ENCODE measurements at places on chromosomes 16 and 17.

DNA sequence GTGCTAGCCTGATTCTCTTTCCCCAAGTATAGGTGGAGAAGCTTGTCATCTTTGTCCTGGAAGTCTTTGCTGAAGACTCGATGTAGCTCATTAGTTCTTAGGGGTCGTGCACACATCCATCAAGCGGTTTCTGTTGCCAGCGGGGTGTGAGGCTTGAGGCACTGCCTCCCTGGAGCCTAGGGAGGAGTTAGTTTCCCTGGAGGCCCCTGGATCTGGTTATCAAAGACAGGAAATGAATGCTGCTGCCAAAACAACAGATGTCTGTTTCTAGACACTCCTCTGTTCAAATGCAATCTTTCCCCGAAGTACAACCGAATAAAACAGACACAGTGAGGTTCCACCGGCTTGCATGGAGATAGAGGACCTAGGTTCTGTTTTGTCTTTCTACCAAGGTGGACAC, 17.5 kb downstream of the HS3ST4 start:
- H3K36me3 ChIP-seq: no peaks in the 10 kb centered on the region
- DNase-seq: no peak
- no peak overlapping the region for H3K27ac ChIP-seq
- H3K4me1 ChIP-seq: no peaks in the 10 kb centered on the region

DNA sequence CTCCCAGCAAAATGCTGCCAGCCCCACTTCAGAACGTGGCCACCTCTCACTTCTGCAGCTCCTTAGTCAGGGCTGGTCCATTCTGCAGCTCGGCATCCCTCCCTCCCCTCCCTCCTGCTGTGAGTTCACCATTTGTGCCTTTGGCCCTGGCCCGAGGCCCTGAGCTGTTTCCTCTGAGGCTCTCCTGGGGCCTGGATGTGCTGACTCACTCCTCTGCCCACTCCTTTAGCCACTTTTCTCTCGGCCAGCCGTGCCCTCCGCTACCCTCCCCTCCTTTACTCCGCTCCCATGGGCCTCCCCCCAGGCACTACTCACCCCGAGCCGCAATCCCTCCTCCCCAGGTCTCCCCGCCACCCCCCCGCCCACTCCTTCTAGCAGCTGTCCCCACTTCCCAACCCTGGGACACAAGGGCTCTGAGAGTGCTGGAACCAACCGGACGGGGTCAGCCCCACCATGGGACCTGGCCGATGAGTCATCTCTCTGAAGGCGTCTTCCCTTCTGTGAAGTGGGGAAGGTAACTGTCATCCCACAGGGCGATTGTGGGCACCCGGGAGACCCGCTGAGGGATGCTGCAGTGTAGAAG, 11.5 kb downstream of the KCNG4 start:
- H3K36me3 ChIP-seq: no peaks in the 10 kb centered on the region
- H3K4me3 ChIP-seq: no peak overlapping the region
- H3K27me3 ChIP-seq: no peaks in the 10 kb centered on the region
- peak overlapping the region; percentile 52 for H3K27ac ChIP-seq

- H3K36me3 ChIP-seq: peaks cover 19% of the 10 kb centered on the region
- peak overlapping the region; percentile 62 for H3K4me3 ChIP-seq
- DNase-seq: peak; percentile 36
- peak overlapping the region; percentile 71 for H3K27ac ChIP-seq
- no peaks in the 10 kb centered on the region for H3K27me3 ChIP-seq
Measured at GRCh38 chr17:1710807-1711553, 803 bp upstream of the TLCD2 start.

GRCh38 chr16:12494661-12495060, 309.0 kb downstream of the CPPED1 start:
- H3K36me3 ChIP-seq: no peaks in the 10 kb centered on the region
- H3K4me3 ChIP-seq: no peak overlapping the region
- H3K27me3 ChIP-seq: no peaks in the 10 kb centered on the region

GRCh38 chr16:88442383-88442726, 10.7 kb upstream of the ZFPM1 start:
- H3K27me3 ChIP-seq: no peaks in the 10 kb centered on the region
- H3K27ac ChIP-seq: no peak overlapping the region
- H3K4me1 ChIP-seq: peaks cover 10% of the 10 kb centered on the region
- H3K36me3 ChIP-seq: no peaks in the 10 kb centered on the region
- no peak for DNase-seq

DNA sequence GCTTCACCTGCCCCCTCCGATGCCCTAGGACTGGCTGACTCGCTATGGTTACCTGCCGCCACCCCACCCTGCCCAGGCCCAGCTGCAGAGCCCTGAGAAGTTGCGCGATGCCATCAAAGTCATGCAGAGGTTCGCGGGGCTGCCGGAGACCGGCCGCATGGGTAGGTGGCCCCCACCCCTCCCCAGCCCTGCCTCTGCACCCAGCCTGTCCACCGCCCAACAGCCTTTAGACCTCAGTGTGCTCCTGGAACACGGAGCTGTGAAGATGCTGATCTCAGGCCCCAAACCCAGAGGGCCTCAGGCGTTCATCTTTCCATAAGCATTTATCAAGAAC, 993 bp downstream of the MMP25 start:
- no peak for DNase-seq
- no peak overlapping the region for H3K27ac ChIP-seq
- no peaks in the 10 kb centered on the region for H3K36me3 ChIP-seq
- H3K4me3 ChIP-seq: no peak overlapping the region

- H3K27me3 ChIP-seq: no peaks in the 10 kb centered on the region
- H3K4me3 ChIP-seq: no peak overlapping the region
- DNase-seq: no peak
- no peaks in the 10 kb centered on the region for H3K36me3 ChIP-seq
Measured at GRCh38 chr17:49454050-49454449, 39.4 kb upstream of the PHB1 start.
